ENCODE measurements at places on chromosomes 2 and 18.

DNA sequence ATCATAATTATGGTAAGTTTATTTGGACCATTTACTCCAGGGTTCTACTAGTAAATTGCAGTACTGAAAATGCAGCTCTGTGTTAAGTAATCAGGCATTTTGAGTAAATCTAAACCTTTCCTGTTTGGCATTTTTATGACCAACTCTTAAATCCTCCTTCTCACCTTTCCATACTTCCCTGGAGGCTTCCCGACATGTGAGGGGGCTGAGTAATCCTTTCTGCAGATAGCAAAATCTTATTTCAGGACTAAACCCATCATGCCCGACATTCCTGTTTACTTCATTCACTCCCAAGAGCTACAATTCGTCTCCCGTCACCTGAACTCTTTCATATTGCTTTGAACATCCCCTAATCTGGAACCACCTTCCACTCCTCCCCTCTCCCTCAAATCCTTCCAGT, 296.6 kb downstream of the IKZF2 start:
- DNase-seq: no peak

DNA sequence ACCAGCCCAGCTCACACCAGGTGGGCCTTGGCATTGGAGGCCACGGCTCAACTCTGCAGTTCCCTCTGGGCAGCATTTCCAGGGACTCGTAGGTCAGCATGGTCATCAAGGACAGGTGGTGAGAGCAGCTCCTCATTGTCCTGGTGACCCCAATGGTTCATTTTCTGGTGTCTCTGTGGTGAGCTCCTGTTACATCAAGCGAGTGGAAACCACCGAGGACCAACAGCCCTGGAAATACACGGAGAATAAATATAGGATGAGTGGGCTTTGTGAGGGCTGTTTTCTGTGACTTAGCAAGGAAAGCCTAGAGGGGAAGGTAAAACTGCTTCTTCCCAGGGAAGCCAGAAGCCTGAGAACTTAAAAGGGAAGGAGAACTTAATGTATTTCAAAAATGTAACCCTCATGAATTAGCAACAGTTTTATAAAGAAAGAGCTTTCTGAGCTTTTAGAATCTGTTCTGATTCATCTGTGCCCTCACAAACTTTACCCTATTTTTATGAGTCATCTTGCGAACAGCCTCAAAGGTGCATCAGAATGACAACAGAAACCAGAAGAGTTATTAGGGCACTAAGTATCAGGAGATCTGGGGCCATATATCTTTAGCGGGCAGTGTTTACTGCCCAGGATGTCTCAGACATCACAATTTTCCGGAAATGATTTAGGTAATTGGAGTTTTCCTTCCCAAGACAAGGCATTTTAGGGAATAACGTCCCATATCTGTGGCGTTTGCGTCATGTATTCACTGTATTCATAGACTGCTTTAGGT, 18.7 kb downstream of the C2orf92 start:
- DNase-seq: no peak

DNA sequence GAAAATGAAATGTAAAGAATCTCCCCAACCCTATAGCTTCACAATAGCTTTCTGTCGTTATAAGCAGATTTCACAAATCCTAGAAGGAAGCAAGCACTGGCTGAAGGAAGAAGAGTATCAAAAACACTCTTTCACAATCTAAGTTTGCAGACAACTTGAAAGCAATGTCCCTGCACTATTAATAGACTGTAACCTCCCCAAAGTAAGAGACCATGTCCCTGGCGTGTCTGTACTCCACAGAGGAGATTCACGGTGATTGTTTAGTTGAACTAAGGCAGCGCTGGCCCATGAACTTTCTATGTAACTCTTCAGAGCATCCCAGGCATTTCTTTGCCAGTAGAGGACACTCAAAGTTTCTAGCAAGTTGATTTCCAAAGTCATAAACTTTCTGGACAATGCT, 128.0 kb upstream of the HNRNPA3 start:
- no peak for DNase-seq

DNA sequence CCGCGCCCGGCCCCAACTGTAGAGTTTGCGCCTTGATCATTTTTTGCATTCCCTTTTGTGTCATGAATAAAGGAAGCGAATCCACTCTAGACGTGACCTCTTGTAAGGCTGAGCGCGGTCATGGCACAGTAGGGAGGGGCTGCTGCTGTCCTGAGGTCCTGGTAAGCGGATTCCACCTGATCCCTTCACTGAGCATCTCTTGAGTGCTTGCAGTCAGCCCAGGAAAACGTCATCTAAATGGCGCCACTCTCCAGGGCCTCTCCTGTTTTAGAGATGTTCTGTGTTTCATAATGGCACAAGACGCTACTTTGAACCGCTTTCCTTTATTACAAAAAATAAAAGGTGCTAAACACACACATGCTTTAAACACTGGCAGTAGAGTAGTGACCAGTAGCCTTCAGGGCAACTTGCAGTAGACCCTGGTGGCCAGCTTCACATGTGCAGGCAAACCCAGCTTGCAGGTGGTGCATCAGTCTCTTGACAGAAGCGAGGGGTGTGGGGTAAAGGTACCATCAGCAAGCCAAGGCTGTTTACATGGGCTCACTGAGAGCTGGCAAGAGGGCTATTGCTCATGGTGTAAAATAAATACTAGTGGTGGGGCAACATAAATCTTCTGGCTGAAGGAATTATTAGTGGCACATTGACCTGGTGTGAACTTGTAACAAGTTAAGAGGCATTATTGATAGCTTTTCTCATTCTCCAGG, 43.0 kb upstream of the ACKR3 start:
- DNase-seq: no peak

- no peak for DNase-seq
Observed at GRCh38 chr18:39958876-39959275, 1996.2 kb upstream of the PIK3C3 start.

DNA sequence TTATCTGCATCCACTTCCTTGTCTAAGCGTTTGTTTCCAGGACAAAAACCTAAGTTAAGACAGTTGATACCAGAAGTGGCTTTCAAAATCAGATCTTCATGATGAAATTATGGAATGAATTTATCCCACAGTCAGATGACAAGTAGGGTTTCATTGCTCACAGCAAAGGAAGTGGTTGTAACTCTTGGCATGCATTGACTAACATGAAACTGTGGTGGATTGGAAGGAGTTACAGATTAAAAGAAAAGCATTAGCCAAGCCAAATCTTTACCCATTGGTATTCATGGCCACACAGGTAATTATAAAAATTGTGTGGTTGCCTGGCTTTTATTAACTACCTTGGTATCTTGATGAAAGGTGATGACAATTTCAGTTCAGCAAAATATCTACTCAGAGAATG, 438.0 kb upstream of the NXPH2 start:
- no peak for DNase-seq

DNA sequence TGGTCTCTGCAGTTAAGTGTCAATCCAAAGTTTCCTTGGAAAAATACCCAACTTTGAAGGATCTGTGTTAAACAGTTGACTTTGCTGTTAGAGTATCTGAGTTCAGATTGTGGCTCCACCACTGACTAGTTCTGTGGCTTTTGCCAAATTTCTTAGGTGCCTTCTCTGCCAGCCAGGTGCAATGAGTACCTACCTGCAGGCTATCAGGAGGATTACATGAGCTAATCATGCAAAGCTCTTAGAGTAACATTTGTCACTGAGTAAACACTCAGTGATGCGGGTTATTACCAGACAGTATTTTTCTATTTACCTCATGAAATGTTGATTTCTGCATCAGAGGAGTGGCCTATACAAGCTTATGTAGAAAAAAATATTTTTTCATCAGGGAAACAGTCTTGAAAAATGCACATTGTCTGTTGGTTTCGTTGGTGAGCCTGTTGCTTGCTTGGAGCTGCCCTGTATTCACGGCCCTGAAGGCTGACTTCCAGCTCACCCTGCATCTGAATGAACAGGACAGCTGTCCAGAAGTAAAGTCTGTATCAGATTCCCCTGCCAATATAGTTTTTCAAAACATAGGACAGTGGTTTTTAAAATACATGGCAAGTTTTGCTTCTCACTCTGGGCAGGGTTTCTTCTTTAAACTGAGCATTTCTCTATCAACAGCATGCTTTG, 235.1 kb downstream of the CDCA7 start:
- no peak for DNase-seq

- DNase-seq: no peak
Observed at GRCh38 chr2:202387608-202388342, 11.6 kb downstream of the BMPR2 start.

DNA sequence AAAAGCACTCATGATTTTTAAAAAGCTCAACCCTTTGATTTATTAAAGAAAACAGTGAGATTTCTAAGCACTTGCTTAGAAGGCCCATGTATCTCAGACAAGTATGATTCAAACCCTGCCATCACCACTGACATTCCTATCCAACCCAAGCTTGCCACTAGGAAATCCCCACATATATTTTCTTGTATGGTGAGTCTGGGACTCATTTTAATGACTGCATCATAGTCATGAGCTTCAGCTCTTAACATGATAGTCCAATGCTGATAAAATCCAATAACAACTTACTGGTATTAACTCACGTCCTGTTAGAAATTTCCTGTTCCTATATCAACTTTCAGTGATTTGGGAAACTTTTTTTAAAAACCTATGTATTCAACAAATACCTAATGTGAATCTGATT, 39.4 kb upstream of the NCKAP5 start:
- no peak for DNase-seq
